ENCODE measurements at places on chromosomes 16 and 17.

DNA sequence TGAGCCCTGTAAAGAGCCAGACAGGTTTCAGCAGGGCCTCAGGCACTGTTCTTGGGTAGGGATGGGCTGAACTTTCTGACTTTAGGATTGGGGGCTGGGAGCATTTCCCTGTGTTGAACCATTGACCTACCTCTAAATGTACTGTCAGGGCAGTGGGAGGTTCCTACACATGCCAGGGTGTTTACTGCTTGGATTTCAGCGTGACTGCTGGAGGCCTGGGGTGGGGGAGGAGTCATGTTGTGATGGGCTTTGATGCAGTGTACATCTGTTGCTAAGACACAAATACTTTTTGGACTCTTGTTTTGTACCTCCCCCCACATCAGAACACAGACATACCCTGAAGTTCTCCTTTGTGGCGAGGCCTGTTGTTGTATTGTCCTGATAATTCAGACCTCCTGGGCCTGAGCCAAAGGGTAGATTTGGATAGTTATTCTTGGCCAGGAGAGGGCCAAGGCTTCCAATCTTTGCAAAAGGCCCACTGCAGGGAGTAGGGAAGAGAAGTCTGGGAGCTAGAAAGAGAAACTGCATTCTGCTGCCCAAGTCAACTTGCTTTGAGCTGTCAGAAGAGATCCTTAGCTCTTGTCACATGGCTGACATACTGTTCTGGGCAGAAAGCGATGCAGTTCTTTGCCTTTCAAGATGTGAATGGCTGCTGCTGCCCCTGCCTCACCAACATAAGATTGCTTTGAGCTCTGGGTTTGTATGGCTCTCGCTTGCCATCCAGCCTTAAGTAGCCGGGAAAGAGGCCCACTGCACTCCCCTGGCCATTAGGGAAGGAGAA lies 3.7 kb downstream of the NFE2L1 start:
- peak; percentile 98 for DNase-seq

DNA sequence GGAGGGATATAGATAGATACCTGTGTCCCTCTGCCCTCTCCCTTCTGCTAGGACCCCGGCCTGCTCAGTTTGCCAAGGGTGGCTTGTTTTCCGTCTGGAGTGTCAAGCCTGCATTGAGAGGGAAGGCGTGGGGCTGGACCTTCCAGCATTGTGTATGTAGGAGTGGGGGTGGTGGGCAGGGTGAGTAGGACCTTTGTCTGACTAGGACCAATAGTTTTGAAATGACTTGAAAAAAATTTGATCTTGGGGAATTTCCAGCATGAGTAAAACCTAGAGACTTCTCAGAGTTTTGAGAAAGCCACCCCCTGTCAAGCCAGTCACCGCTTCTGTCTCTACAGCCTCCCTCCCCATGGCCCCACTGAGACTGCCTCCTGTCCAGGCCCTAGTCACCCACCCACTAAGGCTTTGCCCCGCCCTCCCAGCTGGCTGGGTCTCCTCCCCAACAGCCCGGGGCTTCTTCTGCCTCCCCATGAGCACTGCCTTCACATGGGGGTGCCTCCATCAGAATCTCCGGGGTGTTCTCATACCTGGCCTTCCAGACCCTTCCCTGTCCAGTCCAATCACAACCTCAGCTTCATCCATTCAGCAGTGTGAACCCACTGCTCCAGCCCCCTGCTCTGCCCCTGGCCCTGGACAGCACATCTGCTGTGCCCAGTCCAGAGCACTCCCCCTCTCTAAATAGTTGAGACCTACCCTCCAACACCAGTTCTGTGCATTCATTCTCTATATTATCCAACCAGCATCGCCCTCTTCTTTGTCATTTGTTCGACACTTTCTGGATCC lies 207.0 kb downstream of the MSI2 start:
- no peak for DNase-seq

DNA sequence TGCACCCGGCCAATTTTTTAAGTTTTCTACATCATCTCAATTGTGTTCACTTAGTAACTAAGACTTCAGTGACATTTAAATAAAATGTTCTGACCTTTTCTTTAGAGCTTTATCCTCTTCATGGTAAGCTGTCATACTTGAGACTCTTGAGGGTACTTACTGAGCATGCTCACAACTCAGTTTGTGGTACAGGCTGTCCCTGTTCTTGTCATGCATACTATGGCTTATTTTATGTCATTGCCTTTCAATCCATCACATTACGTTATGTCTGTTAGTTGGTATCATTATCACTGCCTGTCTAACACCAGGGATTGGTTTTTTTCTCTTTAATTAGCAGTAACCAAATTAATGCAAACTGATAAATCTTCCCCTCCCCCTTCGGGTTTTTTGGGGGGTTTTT lies 41.9 kb upstream of the RHBDL3 start:
- DNase-seq, result no peak

GRCh38 chr16:29891525-29892457 lies 7.6 kb downstream of the SEZ6L2 start:
- no peak for DNase-seq

GRCh38 chr16:646679-647172 lies 2.4 kb upstream of the WDR90 start:
- no peak for DNase-seq

GRCh38 chr17:12994341-12995074 lies 23.3 kb downstream of the ELAC2 start:
- DNase-seq, result no peak

DNA sequence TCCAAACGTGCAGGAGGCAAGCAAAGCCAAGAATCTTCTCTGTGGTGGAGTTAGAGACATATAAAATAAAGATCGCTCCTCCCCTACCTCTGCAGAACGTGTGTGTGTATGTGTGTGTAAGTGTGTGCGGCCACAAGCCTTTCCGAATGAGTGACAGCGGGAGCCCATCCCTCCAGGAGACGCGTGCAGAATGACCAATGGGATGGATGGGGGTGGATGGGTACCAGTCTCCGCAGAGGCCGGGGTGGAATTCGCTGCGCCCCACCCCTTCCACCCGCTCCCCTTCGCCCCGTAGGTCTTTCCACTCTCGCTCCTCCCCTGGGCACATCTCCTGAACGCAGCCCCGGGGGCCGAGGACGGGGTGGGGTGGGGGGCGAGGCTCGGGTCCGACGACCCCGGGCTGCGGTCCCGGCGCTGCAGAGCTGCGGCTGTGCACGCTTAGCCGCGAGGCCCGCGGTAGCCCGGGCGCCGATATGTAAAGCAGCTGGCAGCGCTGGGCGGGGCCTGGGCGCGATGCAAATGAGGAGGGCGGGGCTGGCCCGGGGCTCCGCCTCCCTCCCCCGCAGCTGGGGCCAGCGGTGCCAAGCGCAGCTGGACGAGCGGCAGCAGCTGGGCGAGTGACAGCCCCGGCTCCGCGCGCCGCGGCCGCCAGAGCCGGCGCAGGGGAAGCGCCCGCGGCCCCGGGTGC lies at the start of gene PRKCB:
PRKCB (plus strand) TSS at position 594 of the 688 bp plus-strand sequence.
- peak; percentile 91 for DNase-seq

DNA sequence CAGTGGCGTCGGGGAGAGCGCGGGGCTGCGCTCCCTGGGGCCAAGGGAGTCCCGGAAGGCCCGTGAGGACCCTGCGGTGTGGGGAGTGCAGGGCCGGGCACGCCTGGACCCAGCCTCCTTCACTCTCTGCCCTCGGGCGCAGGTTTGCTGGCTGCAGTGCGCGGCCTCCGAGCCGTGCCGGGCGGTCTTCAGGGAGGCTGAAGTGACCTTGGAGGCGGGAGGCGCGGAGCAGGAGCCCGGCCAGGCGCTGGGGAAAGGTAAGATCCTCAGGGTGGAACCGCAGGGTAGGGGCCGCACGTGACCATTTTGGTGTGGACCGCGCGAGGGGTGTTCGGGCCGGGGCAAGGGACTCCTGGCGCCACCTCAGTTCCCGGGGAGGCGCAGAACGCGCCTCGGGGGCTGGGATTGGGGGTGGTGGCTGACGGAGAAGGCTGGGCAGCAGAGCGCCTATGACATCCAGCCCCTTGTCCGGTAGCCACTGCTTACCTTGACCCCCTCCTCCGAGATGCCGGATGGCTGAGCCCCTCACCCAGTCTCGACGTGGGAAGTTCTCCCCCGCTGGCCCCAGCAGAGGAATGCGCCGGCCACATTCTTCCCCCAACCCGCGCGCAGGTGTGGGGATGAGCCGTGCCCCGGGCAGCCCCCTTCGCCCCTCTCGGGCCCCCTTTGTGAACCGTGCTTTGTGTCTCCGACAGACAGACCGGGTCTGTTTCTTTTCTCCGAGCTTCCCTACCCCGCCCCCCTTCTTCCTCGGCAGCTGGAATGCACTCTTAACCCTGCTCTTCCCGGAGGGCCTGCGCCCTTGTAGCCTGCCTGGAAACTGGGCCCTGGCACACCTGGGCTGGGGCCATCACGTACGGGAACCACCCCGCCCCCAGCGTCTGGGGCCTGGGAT lies 631 bp downstream of the CDH3 start:
- no peak for DNase-seq

DNA sequence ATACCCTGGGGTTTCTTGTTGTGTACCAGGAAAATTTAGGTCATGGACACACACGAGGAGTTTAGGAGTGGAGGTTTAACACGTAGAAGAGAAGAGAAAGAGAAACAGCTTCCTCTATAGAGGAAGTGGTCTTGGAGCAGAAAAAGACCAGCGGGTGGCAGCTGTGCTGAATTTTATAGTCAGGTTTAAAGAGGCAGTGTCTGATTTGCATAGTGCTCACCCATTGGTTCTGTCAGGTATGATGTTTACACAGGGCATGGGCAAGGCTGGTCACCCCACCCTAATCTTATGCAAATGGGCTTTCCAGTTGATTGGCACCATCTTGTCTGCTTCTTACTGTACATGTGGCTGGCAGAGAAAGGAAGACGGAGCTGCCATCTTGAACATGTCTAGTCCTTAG lies 309.0 kb downstream of the CDH13 start:
- DNase-seq, result peak; percentile 31

DNA sequence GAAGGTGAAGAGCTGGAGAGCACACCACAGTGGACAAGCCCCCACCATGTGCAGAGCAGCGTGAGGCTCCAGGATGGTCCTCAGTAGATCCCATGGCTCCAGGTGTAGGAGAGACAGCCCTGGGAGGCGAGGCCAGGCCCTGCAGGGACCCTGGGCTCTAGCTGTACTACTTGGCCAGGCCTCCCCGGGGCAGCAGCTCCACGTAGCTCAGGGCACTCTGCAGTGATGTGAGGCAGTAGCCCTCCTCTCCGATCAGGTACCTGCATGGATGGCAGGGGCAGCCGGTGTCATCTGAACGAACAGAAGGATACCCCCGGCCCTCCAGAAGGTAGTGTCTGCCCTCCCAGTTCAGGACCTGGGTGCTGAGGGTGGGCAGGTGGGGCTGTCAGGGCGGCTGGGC lies 6.2 kb upstream of the SPATA2L start:
- peak; percentile 14 for DNase-seq

GRCh38 chr17:5789528-5789927 lies 205.2 kb upstream of the NLRP1 start:
- DNase-seq, result no peak

Data from OCI-M1 (cell line).